ENCODE measurements at places on chromosomes 5 and 9.

DNA sequence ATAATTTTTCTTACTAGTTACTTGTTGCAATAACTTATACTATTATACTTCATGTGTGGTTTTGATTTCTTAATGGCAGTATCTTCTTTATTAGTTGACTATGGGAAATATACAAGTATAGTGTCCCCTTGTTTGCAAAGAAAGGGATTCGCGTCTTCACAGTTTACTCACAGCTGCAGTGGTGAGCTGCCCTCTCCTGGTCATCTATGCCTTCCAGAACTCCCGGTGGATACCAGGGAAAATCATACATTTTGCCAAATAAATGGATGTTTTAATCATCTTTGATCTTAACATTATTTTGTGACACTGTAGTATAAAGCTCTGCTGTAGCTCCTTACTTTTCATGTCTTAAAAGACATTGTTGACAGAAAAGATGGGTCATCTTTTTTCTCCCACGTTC lies 142.0 kb downstream of the ZCCHC7 start:
- peak; percentile 8 for DNase-seq

DNA sequence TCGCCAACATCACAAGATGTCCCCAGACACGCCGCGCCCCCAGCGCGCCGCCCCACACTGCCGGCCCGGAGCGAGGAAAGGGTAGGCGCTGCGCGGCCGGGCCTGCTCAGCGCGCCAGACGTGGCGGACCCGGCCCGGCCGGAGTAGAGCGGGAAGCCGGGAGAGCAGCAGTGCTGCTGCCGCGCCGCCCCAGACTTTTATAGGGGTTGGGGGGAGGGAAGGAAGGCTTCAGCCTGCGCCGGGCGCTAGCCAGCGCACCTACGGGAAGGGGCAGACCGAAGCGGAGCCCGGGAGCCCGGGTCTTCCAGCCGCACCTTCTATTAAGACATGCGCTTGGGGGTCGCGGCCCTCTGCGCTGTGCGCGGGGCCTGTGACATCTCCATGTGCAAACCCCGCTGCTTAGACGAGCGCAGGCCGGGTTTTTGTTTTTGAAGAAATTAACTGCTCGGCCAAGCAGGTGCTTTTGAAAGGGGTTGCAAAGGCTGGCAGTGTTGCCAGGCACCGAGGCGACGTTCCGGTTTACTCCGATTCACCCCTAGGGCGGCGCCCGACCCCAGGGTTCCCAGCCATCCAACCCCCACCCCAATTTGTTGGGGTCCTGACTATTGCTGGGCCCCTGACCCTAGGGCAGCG lies 353 bp upstream of the PAX5 start:
- no peak for DNase-seq

- DNase-seq, result no peak
Measured at GRCh38 chr5:123795688-123796087, 283.7 kb downstream of the CSNK1G3 start.

DNA sequence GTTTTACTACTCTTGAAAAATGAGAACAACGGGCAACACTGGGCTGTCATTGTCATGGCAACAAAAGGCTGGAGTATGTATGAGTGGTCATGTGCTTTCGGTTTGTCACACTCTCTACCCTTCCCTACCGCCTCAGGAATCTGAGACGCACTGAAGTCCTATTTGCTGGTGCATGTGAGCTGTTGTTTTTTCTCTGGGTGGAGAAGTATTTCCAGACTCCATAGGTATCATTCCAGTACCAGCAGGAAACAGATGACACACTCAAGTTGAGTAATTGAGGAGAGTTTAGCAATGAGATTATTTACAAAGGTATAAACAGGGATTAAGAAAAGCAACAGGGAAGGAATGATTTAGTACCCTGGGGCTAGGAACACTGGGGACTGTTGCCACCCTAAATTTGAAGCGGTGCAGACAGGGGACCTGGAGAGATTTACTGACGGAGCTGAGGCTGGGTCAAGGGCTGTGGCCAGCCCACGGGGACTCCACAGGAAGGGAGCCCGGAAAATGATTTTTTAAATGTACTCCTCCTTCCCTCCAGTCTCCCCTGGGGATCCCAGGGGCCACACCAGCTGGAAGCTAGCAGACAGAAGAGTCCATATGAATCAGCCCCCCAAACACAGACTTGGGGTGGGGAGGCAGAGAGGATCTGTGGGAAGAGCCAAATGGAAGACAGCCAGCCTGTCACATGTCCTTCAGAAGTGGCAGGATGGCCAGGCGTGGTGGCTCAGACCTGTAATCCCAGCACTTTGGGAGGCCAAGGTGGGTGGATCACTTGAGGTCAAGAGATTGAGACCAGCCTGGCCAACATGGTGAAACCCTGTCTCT lies 13.2 kb upstream of the ZBTB43 start:
- DNase-seq, result peak; percentile 67

- no peak for DNase-seq
Measured at GRCh38 chr5:2250365-2250950, 367.7 kb upstream of the IRX4 start.

DNA sequence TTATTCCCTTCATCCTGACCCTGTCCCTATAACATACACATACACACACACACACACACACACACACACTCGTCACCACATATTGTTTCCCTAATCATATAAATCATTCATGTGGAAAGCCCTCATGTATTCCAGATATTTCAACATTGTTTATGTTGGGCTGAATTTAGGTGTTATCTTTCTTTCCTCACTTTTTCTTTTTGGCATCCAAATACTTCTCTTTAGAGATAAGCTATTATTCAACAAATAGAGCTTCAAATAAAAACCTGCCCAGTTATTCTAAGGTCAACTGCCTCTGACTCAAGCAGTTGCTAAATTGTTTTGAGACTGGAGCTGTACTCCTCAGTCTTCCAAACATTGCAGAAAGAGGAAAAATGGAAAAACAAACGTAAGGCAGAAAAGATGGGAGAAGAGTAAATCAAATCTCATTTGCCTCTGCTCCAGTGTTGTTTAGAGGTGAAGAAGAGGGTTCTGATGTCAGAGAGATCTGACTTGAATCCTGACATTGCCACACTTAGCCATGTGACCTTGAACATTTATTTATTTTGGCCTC lies 215.7 kb downstream of the GAS1 start:
- DNase-seq, result peak; percentile 67

DNA sequence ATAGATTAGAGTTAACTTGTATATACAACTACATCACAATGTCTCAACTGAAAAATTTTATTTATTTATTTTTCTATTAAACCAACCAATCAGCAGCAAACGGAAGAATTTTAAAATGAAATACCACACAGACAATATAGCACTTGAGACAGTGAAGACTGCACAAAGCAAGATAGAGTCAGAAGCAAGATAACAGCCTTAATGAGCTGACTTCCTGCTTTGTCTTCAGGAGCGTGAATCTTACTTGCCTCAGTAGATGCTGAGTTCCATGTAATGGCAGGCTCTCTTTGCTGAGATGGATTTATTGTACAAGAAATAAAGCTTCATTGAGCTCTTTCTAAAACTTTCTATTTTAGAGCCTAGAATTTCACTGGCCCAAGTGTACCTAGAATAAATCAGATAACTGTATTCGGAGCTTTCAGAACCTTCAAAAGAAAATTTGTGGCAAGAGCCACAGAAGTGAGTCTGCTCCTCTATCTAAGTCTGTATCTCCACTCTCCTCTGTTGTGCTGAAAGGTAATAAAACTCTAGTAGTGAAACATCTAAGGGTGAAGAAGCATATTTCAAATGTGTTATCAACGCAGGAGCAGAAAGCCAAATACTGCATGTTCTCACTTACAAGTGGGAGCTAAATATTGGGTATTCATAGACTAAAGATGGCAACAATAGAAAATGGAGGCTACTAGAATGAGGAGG lies 83.3 kb upstream of the ANKRD55 start:
- DNase-seq, result no peak

- peak; percentile 15 for DNase-seq
Measured at GRCh38 chr5:128259607-128260021, 176.0 kb downstream of the SLC12A2 start.

- DNase-seq, result peak; percentile 55
Measured at GRCh38 chr5:79202076-79202475, 33.9 kb upstream of the JMY start.

GRCh38 chr5:145587710-145588109 lies 247.4 kb downstream of the PRELID2 start:
- DNase-seq, result peak; percentile 87

DNA sequence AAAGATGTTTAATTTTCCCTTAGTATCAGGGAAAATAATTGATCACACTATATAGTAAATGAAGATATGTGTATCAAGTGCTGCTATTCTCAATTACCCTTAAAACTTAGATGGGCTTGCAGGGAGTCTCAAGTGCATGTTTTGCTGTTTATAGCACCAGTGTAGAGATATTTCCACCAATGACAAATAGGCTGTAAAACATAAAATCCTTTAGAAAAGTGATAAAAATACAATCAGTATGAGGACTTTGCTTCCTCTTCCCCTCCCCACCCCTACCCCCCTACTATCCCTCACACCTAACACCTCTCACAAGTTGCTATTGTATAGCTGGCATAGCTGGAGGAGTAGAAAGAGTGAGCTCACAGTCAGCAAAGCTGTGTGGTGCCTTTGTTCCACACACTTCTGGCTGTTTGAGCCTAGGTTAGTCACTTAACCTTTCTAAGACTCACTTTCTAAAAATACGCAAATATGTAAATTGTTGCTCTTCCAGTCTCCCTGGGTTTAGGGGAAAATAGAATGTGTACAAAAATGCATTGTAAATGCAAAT lies 93.1 kb downstream of the PDE4D start:
- DNase-seq, result no peak

GRCh38 chr9:79145442-79145841 lies 426.3 kb upstream of the TLE4 start:
- DNase-seq, result no peak

DNA sequence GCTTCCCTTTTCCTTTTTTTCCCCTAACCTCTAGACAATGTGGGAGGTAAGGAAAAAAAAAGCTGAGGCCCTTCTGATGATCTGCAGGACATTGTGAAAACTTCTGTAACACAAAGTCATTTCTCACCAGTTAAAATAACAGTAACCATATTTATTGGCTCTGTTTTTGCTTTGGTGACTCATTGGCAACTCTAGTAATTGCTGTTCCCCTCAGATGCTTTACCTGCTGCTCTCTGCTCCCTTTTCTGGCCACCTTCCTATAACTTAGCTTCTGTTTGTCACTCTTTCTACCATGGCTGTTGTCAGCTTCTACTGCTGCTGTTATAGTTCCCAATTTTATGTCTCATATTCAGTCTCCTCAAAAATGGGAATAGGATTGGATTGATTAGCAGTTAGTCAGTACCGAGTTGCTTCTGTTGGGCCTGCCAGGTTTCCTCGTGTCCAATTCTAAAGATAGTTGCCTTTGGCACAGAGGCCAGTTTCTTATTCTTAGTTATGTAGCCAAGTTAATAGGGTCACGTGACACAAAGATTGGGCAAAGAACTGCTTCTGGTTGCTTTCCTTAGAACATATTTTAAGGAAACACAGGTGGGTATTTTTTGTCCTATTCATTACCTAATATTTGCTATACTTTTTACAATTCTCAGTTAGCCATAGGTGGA lies 16.8 kb downstream of the SCAMP1 start:
- DNase-seq, result no peak

DNA sequence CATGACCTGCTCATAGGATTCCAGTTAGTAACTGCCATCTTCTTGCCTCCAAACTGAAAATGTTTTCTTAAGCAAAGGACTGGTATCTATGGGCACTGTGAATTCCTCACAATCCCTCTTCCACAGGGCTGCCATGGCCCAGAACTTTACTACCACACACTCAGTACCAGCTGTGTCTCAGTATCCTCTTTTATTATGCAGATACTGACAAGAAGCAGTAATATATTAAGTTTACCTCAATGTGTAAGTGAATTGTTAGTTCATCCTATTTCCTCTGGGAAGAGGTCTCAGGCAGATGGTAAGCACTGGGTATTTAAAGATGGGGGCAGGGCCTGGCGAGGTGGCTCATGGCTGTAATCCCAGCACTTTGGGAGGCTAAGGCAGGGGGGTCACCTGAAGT lies 320.8 kb upstream of the RFX3 start:
- no peak for DNase-seq

- no peak for DNase-seq
Measured at GRCh38 chr9:13674926-13675637, 395.6 kb upstream of the MPDZ start.

- DNase-seq, result no peak
Measured at GRCh38 chr5:131630208-131630962, 4.6 kb downstream of the RAPGEF6 start.

DNA sequence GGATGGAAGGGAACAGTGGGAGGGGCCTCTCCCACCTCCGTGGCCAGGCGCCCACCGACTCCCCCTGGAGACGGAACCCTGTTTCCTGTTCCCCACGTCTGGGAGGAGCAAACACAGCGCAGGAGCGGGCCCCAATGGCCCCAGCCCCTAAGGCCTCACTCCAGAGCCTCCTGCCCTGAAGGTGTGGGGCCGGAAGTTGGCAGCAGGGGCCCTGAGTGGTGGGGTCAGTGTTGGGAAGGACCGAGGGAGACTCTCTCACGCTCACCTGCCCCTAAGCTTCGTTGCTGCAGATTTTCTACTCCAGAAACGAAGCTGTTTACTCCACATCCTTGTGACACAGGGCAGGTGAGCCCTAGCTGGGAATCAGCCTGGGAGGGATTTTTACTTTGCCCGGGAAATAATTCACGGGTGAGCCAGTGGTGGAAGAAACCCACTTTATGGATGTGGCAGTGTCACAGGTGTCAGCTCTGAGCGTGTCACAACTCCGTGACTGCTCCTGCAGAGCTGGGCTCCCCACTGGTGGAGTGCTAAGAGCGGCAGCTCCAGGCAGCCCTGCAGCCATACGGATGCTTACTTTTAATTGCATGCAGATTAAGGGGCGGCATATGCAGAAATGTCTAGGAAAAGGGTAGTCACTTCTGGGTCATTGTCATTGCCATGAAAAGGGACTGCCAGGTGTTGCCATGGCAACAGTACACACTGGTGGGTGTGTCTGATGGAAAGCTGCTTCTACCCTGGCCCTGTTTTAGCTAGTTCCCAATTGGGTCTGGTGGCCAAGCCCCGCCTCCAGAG lies 77.5 kb upstream of the OLFM1 start:
- no peak for DNase-seq

- DNase-seq, result no peak
Measured at GRCh38 chr9:136826703-136827582, 15.3 kb upstream of the AJM1 start.

GRCh38 chr5:170546282-170546681 lies 42.5 kb downstream of the KCNIP1 start:
- DNase-seq, result no peak

GRCh38 chr5:175617447-175617846 lies 40.4 kb upstream of the HRH2 start:
- DNase-seq, result no peak

DNA sequence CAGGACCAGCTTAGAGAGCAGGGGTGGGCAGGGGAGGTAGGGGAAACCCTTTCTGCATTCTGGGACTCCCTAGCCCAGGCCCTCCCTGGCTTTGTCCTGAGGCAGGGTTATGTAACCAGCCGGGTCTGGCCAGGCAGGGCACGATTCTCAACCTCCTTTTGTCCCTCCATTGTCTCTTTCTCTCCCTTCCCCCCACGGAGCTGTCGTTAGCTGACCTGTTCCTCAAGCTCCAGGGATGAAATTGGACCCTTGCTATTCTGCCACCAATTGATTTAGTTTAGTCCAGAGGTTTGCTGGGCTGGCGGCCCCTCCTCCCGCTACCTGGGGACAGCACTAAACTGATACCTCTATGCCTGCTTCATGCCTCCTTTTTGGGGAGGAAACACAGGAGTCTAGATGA lies 9.4 kb upstream of the NDST1 start:
- no peak for DNase-seq

Data from fibroblast of skin of right quadriceps (primary cell).